GM12891 (cell line): ENCODE measurements at places on chromosomes 1 and 21.

DNA sequence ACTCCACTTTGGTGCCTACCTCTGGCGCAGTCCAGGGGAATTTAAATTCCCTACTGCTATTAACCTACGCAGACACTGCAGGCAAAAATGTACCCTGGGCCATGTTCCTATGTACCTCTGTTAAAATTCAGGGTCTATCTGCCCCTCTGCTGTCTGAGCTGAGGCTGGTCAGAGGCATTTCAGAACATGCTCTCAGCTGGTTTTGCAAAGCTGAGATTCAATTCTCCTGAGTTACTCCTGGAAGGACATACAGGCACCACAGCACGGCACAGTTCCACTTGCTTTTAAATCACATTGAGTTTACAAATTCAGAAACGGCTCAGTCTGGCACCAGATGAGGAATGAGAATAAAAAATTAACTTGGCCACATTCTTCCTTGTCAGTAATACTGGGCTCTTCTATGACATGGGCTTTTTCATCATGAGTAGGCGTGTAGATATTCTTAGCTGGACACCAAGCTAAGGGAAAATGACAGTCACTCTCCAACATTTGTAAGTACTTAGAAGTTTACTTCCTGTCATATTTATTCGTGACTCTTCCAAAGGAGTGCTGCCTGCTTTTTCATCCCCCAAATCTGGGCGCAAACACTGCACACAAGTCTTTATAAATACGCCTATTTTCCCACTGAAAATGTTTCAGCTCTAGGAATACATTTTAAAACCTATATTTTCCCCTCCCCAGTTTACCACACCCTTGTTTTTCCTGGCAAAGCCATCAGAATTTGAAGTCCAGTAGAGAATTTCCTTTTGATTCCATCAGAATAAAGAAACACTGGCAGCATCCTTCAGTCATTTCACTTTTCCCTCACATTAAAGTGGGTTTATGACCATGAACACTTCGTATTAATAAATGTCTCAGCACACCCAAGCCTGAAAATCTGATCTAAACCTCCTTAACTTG lies 1.9 kb downstream of the C1orf198 start:
- DNase-seq, result no peak

- DNase-seq, result no peak
Observed at GRCh38 chr21:41552254-41552653, 44.3 kb upstream of the TMPRSS2 start.

GRCh38 chr1:157505481-157506272 lies 46.6 kb downstream of the FCRL5 start:
- DNase-seq, result no peak

DNA sequence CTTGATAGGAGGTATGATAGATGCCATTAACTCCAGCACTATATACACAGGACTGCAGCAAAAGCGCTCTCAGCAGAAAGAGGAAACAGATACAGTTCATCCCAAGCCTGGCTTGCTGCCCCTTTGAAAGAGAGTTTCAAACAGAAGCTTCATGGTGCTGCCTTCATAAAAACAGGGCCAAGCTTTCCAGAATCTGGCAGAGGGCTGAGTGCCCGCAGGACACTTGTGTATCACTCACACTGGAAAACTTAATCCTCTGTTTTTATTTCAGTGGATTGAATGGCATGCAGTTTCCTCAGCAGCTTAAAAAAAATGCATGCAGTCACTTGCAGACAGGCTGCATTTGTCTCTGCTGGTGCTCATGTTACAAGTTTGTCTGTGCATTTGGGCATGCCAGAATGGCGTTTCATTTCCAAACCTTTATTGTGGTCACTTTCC lies 40.4 kb downstream of the KCNJ15 start:
- DNase-seq, result no peak

DNA sequence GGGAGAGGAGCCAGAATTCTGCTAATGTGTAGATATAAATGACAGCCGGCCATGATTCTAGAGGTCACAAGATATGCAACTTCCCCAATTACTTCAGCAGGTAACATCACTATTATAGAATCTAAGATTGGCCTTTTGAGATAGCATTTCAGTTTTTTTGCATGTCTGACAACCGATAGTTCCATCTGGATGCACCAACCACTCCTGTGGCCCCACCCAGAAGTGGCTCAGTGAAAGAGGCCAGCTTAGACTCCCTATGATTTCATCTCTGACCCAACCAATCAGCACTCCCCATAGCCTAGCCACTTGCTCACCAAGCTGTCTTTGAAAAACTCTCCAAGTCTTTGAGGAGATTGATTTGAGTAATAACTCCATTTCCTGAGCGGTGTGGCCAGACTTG lies 30.3 kb upstream of the NUF2 start:
- no peak for DNase-seq

DNA sequence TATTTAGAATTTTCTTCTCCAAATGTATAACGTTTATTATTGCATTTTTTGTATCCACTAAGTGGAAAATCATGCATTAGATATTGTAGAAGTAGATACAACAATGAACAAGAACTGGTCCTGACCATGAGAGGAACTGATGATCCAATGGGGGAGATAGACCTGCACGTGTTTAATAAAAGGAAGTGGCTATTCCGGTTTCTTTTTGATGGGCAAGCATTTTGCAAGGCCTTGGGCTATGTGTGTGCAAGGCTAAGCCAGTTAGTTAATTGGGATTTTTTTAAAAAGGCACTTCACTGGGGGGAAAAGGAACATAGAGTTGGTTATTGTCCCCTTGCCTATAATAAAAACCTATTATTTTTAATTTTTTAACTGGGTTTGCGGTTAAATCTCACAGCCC lies 961 bp upstream of the VCAM1 start:
- no peak for DNase-seq

GRCh38 chr1:22208268-22208972 lies 65.5 kb upstream of the WNT4 start:
- DNase-seq, result no peak

DNA sequence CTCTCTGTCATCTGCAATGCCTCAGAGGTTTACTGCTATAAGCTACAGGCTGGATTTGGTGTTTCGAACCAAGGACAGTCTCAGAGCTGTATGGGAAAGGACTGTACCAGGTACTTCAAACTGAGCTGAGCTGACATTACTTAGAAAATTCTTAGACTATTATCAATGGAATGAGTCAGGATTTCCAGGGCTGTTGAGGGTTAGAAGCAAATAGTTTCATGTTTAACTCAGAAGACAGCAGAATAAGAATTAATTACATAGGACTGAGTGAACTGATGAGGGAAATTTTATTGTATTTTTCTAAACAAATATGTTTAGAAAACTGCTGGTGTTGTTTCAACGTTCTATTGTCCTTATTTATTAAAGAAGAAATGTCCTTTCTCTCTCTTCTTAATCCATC lies 74.3 kb upstream of the CAPZB start:
- no peak for DNase-seq

DNA sequence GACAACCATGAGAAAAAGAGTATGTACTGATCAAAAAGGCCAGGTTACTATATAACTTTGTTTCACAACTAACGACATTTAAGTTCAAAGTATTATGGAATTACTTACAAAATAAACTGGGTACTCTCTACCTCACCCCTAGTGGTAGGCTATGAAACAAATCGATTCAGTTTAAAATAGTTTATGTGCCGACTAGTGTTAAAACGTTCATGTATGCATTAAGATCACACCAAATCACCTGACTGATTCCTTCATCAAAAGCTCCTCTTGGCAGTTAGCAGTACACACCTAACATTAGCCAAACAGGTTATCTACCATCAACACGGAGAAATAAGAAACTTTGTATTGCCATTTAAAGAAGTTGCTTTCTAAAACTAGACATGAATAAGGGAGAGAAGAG lies 137.1 kb downstream of the AKT3 start:
- no peak for DNase-seq

DNA sequence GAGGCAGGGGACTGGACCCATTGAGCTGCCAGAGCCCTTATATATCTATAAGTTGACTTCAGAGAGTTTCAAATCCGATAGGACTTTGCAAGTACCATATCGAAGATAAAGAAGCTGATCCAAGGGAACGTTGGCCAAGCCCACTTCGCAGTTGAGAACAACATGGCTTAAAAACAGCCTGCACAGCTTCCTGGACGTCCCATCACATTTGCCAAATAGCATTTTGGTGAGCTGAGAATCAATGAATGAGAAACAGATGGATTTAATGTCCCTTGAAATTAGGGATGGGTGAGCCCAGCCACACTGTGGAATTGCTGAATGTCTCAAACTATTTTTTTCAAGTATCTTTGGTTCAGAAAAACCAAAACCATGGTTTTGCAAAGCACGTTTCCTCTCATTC lies 64.8 kb downstream of the KCNJ15 start:
- DNase-seq, result no peak
